ENCODE measurements at places on chromosomes 3 and 15. TPM values are rescaled to one million over a fixed set of nuclear protein-coding genes. Genes with fewer than 3 reads are reported as not detected.
A peak's percentile ranks its signal among the peaks of the same experiment; 100 is the strongest.

DNA sequence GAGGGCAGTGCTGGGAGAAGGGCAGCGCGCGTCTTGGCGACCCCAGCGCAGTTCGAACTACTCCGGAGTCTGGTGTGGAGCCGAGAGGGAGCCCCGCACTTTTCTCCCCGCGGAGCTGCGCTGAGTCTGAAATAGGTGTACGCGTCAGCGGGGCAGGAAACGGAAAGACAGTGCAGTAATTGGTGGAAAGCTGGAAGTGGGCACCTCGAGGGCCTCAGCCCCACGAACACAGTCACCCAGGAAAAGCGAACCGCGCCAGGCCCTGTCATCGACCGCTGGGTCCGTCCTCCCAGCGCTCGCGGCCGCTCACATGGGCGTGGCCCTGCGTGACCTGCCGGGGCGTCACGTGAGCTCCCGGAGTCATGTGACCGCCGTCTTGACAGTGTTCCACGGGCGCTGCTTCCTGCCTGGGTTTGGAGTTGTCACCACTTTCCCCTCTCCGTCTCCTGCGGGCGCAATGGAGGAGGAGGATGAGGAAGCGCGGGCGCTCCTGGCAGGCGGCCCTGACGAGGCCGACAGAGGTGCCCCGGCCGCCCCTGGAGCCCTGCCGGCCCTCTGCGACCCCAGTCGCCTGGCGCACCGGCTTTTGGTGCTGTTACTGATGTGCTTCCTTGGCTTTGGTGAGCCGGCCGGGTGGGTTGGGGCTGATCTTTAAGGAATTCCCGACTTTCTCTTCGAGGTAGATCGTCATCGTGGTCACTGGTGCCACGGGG lies at the start of gene MFSD1:
Gene MFSD1 (plus strand): TSS at position 359 of the 713 bp plus-strand sequence. CDS start 99 bp downstream, at position 458.
- peak; percentile 89 for DNase-seq

DNA sequence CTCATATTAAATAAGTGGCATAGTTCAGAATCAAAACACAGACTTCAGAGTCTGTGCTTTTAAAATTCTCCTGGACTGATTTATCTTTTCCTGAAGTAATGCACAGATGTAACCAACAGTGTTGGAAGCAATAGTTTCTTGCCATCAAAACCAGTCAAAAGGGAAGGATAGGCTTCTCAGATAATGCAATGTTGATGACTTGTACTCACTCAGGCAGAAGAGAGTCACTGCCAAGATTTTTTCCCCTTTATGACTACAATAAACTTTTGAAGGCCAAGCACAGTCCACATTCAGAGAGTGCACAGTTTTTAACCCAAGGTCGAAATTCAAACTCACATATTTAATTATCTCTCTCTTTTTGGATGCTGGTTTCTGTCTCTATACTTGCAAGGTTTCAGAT lies 305.0 kb upstream of the SGO1 start:
- no peak for DNase-seq

GRCh38 chr3:189457631-189458412 lies 173.4 kb upstream of the TP63 start:
- no peak for DNase-seq

GRCh38 chr3:133910422-133910821 lies 14.7 kb upstream of the RAB6B start:
- no peak for DNase-seq

- DNase-seq = no peak
These were observed 57.7 kb upstream of the AADACL2 start for GRCh38 chr3:151675858-151676615.

DNA sequence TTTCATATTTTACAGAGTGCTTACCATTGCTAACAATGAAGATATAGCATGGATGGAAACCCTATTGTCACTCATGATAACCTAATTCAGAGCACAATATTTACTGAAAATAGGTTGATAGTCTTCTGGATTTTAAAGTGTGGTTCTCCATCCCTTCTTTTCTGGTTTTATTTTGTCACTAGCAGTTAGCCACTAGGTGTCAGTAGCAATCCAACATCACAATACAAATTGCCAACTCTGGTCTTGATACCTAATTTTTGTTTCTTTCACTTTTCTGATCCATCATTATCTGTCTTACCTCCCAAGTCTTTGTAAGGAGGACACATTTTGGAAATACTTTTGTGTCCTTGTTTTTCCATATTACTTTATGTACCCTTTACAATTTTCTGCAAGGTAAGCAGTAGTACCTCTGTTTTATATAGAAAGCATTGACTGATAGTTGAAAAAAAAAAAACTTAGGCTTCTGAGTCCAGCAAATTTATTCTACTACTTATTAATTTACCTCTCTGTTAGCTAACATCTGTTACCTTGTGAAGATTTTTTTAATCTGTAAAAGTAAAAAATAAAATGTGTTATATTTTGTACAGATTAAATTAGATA lies 28.3 kb upstream of the CRYBG3 start:
- peak; percentile 42 for DNase-seq

- DNase-seq = no peak
These were observed 119.4 kb downstream of the IGF1R start for GRCh38 chr15:98767692-98768091.

DNA sequence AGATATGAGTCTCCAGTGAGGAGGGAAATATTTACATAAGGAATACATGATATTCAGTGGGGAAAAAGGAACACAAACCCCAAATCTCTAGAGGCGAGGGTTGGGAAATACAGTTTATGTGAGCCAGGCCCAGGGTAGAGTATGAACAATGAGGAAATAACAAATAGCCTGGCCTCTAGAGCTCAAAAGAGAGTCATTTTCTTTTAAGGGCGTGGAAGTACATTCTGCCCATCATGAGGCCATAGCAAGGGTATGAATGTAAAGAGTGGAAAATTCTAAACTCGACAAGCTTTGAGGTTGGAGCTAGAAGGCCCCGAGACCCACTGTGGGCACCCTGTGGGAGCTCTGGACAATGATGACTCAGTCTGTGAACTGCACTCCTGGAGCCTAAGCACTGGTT lies 27.8 kb upstream of the IGF2BP2 start:
- no peak for DNase-seq

DNA sequence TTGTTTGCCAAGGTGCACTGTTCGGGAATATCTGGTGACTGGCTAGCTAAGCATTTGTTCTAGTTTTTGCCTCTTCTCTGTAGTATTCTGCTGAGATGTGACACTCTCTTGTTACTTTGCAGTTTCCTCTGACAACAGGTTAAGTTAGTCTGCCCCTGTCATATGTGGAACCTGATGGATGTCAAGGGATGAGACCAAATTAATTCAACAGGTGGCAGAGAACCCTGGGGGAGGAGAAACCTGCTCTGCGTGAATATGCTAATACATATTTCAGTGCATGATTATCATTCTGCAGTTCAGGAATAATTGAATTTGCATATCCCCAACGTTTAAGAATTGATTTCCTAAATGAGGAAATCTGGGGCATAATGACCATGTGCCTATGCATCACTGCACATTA lies 777.3 kb downstream of the PDCD6IP start:
- DNase-seq = no peak

- DNase-seq = no peak
These were observed 1.3 kb downstream of the ST3GAL6 start for GRCh38 chr3:98764472-98764884.

GRCh38 chr3:19348500-19348899 lies 200.2 kb downstream of the KCNH8 start:
- DNase-seq = no peak

DNA sequence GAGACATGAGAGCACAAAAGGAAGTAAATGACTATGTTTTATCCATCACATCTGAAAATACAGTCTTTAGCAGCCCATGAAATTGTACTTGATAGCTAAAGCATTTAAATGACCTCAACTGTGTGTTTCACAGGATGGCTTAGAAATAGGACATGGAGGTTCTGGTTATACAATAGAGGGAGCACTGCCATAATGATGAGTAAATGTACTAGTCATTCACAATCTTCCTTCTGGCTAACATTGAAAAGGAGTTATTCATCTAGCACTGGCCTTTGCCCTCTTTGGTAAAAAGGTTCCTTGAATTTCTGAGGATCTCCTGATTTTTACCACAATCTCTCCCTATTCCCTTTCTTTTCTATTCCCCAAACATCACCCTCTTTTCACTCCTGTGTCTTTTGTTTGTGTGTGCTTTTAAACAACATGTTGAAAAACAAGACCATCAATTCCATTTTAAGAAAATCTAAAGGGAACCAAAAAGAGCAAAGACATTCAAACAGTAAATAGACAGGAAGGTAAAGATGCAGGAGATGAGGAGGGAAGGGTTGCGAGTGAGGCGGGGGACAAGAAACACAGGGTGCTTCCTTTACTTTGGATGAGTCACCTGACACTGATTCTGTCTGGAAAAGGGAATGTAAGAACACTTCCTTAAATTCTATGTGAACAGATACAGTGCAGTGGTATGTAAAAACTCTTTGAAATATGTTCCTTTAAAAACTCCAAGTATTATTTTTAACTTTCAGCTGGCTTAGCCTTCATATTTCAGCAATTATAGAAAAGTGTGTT lies 619.0 kb downstream of the MECOM start:
- DNase-seq = peak; percentile 77

DNA sequence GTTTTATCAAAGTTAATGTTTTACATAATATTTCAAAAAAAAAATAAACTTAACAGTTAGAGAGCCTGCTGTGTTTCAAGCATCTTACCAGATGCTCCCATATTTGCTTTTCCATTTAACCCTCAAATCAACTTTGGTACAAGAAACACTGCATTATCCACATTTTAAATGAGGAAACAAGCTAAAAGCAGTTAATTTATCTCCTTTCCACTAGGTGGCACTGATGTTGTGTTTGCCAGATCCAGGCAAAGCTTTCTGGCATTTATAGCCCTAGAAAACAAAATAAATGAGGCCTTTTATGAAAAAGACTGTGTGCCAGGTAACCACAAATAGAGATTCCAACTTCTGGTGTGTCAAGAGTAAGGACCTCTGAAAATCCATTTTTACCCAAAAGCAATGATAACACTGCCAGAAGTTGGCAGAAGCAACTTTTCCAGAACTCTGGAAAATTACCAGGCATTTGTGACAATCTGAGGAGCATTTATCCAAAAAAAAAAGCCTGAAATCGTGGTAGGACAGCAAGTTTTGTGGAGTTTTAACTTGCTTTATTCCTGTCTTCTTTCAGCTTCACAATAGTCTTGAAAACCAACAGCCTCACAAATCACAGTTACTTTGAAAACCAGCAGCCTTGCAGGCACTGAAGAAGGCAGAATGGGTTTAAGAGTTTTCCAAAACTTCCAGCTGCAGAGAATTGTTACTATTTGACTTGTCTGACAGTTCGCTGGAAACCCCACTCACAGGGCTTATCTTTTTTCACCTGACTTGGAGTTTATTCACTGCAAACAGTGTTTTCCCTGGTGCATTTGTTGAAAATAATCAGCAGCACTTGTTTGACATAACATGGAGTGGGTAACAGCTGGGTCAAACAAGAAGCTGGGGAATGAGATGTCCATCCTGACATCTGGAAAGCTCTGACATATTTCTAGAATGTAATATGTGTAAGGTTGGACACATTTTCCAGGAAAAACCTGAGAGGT lies 9.2 kb downstream of the FAM162A start:
- peak; percentile 32 for DNase-seq

DNA sequence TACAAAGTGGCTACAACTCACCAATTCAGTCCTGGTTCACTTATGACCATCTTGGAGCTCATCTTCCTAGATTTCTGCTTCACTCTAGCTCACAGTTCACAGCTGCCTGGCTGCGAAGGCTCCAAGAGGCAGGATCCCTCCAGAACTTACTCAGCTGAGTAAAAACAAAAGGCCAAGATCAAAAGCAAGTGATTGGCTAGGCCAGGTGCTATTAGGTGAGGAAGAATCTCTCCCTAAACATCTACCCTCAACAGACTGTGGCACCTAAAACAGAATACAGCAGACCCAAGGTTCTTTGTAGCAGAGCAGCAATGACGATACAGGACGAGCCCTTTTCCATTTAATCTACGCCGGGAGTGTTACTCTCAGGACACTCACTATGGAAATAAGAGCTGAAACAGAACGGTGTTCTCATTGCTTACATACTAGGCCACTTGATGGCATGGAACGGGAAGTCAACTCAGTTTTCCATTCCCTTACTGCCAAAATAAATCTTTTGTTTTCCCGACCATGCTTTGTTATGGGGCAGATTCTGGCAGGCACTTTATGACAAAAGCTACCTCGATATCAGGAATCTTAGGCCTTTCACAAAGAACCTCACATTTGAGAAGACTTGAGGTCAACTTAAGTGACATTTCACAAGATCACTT lies 901 bp downstream of the ICE2 start:
- DNase-seq = peak; percentile 28

DNA sequence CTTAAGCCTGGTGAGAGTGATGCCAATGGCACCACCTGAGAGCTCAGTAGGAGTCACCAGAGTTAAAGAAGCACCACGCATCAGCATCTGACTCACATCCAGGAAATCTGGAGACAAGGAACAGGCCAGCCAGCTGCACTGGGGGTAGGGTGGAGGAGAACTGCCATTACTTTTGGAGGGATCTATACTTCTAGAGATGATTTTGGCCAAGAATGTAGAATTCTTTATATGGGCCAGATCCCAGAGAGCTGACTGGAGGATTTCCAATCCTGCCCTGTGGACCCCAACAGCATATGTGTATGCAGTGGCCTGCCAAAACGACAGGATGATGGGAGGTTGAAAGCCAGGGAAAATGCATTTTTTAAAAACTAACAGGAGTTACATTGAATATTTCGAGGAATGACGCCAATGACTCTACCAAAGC lies 29.8 kb downstream of the CCR3 start:
- DNase-seq = peak; percentile 56

DNA sequence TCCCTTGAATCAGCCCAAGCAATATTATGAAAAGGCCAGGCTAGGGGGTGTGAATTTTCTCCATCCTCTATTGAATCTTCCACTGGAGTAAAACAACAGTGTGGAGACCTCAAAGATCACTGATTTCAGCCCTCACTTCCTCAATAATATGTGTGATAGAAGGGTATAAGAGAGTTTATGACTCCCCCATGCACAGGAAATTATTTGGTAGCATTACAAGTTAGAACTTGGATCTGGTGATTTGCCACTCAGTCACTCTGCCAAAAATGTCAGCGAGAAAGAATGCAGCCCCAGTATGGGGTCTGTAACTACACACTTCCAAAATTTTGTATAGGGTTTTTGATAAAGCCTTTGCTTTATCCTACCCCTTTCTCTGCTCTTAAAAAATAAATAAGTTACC lies 81.0 kb upstream of the KCNMB2 start:
- no peak for DNase-seq

DNA sequence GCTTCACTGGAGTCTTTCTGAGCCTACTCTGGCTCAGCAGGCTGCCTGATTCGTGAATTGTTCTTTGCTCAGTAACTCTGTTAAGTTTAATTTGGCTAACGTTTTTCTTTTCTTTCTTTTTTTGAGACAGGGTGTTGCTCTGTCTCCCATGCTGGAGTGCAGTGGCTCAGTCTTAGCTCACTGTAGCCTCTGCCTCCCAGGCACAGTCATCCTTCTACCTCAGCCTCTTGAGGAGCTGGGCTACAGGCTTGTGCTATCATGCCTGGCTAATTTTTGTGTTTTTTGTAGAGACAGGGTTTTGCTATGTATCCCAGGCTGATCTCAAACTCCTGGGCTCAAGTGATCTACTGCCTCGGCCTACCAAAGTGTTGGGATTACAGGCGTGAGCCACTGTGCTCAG lies 165.0 kb downstream of the PEX5L start:
- peak; percentile 29 for DNase-seq

Gene PRRT3
- 0.70 TPM for polyA plus RNA-seq

Gene GPR171
- polyA plus RNA-seq = not detected

Gene GPR87
- 88.9 TPM for polyA plus RNA-seq

Gene TMC3
- not detected for polyA plus RNA-seq

Gene SLC24A5
- polyA plus RNA-seq = not detected

Gene ARHGEF26
- 1.2 TPM for polyA plus RNA-seq

Gene WWTR1
- polyA plus RNA-seq = 76.3 TPM

Gene COPS2
- polyA plus RNA-seq = 37.2 TPM

Data from mammary epithelial cell (primary cell).